ENCODE measurements at places on chromosomes 5 and 9.

- DNase-seq, result no peak
Observed at GRCh38 chr5:139513852-139514485, 31.4 kb upstream of the STING1 start.

DNA sequence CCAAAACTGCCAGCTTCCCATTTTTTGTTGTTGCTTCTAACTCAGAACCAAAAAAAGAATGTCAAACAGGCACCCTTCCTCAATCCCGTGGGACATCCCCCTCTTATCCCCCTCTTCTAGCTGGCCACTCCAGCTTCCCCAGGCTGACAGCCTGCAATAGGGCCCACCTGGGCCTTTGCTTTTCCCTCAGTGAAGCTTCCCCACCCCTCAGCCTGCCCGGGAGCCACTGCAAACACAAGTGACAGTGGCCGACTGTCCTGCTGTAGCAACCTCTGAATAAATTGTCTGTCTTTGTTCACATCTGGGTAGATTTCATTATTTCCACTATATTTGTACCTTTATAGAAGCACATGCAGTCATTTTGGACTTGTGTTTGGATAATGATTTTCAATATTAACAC is 245.3 kb downstream of the GADD45G start:
- no peak for DNase-seq

DNA sequence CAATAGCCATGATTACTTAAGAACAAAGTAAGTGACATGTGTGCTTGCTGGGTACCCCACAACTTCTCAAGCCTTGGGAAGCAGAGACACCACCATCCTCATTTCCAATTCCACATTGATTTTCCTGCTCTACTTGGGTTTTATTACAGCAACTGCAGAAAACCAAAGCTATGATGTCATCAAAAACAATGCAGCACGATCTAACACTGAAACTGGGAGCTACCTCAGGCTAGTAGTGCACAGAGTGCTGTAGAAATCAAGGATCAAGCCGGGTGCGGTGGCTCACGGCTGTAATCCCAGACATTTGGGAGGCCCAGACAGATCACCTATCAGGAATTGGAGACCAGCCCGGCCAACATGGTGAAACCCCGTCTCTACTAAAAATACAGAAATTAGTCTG is 174.4 kb upstream of the MSX2 start:
- DNase-seq, result no peak

DNA sequence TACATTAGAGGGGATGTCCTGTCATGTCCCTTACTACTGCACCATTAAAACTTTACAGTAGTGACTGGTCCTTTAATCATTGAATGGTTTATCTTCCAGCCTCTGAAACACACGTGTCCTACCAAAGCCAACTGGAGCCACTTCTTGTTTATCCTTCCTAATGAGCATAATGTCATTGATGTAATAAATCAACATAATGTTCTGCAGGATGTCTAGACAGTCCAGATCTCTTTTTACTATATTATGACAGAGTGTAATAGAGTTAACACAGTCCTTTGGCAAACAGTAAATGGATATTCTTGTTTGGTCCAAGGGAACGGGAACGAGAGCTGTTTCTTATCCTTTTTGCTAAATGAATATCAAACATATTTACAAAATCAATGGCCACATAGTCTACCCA is 88.1 kb upstream of the PTPRD start:
- no peak for DNase-seq

DNA sequence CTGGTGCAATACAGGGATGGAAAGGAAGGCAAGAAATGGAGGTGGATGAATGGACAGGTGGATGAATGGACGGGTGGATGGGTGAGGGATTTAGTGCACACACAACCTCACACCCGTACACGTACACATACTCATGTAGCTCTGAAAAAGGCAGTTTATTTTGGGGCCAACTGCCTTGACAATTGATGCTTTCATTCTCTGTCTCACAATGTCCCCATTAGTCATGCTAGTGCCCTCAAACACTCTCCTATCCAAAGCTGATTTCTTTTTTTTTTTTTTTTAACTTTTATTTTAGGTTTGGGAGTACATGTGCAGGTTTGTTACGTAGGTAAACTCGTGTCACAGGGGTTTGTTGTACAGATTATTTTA is 495.0 kb downstream of the DMAC1 start:
- DNase-seq, result no peak

- DNase-seq, result no peak
Observed at GRCh38 chr5:113246361-113246870, 188.4 kb downstream of the TSSK1B start.

GRCh38 chr5:110441035-110441434 is 285.4 kb downstream of the TMEM232 start:
- DNase-seq, result peak; percentile 18

- DNase-seq, result no peak
Observed at GRCh38 chr5:147669169-147669869, 113.2 kb downstream of the JAKMIP2 start.

GRCh38 chr5:154055201-154055600 is 16.4 kb downstream of the MFAP3 start:
- no peak for DNase-seq

DNA sequence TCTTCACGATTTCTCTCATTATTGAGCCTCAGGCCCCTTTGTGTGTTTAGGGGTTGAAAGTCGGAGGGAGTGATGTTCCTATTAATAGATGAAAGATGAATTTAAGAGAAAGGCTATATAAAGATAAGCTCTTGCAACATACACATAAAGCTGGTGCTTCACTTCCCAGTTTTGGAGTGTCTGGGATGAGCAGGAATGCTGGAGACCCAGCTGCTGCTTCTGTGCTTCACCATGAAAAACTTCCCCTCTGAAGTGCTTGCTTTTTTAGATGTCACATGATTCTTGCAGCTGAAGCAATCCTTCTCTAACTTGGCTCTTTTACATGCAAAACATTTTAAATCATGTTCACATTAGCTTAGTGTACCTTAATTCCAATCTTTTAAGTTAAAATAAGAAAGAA is 19.7 kb upstream of the SNCAIP start:
- no peak for DNase-seq

- DNase-seq, result no peak
Observed at GRCh38 chr5:138651767-138652117, 76.5 kb upstream of the HSPA9 start.

GRCh38 chr5:151144275-151144674 is 13.3 kb downstream of the ANXA6 start:
- DNase-seq, result peak; percentile 39

- DNase-seq, result no peak
Observed at GRCh38 chr5:1316588-1317340, 21.9 kb upstream of the TERT start.

- DNase-seq, result no peak
Observed at GRCh38 chr5:161287436-161287835, 259.1 kb downstream of the GABRB2 start.

DNA sequence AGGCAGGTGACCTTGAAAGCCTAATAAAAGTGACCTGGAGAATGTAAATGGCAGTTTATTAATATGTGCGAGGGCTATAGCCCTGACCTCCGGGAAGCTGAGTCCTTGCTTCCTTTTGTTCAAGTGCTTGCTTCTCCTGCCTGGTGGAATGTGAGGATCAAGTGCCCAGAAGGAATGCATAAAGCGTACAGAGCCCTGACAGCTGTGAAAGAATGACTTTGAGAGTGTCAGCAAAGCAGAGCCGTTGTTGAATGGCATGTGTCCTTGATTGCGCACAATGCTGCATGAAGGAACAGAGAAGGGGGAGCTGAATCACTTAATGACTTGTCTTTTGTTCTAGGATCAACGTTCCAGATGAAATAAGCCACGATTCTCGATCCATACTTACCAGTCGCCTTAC is 133.0 kb downstream of the SLF1 start:
- DNase-seq, result no peak

GRCh38 chr5:175867587-175868347 is 3.6 kb upstream of the CPLX2 start:
- DNase-seq, result peak; percentile 44

DNA sequence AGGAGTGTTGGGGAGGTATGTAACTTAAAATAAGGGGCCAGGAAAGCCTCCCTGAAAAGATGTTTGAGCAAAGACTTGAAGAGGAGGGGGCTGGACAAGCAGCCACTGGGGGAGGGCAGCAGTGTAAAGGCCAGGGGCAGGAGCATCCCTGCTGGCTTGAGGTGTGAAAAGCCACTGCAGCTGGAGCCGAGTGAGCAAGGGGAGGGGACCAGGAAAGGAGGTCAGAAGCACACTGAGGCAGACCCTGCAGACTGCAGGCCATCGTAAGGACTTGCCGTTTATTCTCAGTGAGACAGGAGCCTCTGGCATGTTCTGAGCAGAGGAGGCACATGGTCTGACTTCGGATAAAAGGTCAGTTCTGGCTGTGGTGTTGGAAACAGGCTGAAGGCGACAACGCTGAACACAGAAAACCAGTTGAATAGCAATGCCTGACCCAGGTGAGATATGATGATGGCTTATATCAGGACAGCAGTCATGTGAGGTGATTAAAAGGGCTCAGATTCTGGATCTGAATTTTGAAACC is 10.2 kb upstream of the ERGIC1 start:
- no peak for DNase-seq

DNA sequence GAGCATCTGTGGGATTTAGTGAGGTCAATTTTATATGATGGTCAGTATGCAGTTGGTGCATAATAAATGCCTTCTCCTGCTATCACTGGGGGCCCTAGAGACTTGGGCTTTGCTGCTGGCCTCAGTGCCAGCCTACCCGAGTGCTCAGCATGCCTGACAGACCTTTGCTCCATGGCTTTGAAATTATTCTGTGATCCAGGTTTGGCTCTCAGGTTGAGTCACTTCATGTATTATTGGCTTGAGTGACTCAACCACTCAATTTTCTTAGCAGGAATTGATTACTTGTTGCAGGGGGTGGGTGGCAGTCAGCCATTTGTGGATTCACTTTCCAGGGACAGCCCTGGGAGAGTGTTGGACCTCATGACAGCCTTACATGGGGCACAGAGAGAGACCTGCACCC is 13.5 kb downstream of the SLC25A48 start:
- DNase-seq, result no peak

GRCh38 chr5:78956901-78957300 is 28.2 kb downstream of the ARSB start:
- DNase-seq, result no peak

DNA sequence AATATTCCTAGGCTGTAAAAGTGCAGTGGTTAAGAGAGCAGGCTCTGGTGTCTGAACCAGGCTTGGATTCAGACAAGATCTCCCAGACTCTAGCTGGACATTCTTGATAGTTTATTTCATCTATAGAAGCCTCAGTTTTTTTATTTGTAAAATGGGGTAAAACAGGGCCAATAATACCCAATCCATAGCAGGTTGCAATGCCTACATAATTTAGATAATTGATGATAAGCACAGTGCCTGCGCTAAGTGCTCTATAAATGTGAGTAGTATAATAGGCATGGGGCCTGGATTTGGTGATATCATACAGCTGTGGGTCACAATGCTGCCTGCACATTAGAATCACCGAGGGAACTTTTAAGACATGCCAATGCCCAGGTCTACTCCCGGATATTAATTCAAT is 603.5 kb downstream of the ISL1 start:
- no peak for DNase-seq

GRCh38 chr5:80960531-80961375 is 590 bp downstream of the RASGRF2 start:
- peak; percentile 68 for DNase-seq

GRCh38 chr9:79572032-79572607 is 355 bp downstream of the TLE4 start:
- no peak for DNase-seq

DNA sequence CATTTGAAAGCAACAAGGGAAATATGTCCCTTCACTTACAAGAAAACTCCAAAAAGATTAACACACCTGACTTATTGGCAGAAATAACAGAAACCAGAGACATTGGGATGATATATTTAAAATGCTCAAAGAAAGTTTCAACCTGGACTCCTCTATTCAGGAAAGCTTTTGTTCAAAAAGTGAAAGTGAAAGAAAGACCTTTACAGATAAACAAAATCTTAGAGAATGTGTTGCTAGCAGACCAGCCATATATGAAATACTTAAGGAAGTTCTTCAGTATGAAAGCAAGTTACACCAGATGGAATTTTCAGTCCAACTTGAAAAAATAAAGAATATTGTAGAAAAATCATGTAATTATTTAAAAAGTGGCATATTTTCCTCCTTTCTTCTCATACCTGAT is 1075.1 kb downstream of the NR2F1-AS1 start:
- no peak for DNase-seq

DNA sequence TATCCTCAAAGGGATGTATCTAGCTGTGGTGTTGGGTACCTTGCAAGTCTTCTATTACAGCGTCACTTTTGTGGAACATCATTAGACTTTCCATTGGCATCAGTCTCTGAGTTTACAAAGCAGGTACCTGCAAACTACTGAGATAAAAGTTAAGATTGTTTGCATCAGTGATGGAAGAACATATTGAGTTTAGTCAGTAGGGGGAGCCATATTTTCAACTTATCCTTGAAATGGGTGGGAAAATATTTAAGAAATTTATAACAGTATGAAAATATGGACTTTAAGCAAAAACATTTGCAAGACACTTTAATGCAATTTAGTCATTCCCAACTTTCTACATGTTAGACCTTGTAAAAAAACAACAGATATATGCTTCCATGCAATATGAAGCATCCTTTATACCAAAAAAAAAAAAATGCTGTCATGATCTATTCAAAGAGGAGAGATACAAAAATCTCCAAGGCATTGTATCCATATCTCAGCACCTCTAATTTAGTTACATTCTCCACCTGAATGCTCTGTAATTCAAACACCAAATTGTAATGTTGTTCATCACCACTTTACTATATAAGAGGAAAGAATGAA is 98.6 kb upstream of the ADAMTS19 start:
- no peak for DNase-seq

GRCh38 chr5:169832845-169833244 is 147.4 kb downstream of the INSYN2B start:
- DNase-seq, result no peak

DNA sequence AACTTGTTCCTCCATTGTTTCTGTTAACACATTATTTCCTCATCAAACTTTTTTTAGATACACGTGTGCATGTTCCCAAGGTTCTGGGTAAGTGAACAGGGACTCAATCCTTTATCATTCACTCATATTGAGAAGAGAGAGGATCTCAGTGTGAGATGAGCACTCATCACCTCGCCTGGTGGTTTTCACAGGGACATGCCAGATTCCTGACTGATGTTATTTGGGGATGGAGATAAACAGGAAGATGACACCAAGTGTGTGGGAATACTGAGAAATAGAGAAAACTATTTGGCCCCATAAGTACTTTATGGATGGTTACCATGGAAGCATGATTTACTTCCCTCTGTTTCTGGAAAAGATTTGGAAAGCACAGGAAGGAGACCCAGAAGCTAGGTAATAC is 533.3 kb upstream of the DMAC1 start:
- no peak for DNase-seq

All from activated CD8-positive, alpha-beta T cell treated with anti-CD3 and anti-CD28 coated beads for 36 hours (primary cell).